ENCODE measurements at places on chromosomes 1 and 21.

DNA sequence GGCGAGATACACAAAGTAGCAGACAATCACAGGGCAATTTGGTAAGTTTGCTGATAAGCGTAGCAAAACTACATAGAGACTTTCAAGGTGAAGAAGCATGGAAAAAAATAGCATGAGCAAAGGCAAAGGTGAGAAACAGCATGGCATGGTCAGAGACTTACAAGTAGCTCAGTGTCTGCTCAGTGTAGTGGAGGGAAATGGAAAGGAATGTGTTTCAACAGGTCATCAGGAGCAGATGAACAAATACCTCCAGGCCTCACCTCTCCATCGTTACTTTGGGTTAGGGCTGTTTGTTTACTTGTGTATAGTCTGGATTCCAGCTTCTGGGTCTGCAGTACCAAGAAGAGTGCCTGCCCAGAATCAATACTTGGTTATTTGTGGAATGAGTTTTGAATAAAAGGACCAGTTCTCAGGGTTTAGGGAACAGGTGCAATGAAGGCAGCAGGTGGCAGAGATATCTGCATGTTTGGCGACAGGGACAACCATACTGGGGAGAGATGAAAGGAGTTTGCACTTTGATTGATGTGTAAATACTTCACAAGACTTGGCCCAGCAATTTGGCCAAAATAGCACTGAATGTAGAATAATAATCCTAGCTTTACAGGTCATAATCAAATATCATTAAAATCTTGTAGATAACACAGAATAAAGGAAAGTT, 97.0 kb upstream of the FGGY start:
- DNase-seq: no peak
- H3K36me3 ChIP-seq: no peaks in the 10 kb centered on the region
- no peaks in the 10 kb centered on the region for H3K27me3 ChIP-seq
- H3K4me3 ChIP-seq: no peak overlapping the region
- no peaks in the 10 kb centered on the region for H3K4me1 ChIP-seq
- H3K27ac ChIP-seq: no peak overlapping the region

DNA sequence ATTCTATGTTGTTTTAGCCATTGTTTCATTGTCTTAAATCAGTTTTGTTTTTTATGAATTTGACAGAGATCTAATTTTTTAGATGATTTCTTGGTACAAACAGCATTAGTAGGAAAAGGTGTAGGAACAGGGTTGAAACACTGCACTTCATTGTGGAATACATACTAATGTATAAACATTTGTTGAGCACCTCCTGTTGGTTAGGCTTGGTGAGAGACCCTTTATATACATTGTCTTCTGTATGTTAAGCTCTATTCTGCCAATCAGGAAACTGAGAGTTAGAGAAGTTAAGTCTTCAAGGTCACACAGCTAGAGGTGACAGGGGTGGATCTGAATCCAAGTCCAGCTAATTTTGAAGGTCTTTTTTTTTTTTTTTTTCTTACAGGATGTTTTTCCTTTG, 192.7 kb downstream of the VPS13D start:
- peak overlapping the region; percentile 79 for H3K27ac ChIP-seq
- H3K27me3 ChIP-seq: no peaks in the 10 kb centered on the region
- no peaks in the 10 kb centered on the region for H3K4me1 ChIP-seq
- DNase-seq: no peak
- H3K36me3 ChIP-seq: peaks cover 19% of the 10 kb centered on the region

DNA sequence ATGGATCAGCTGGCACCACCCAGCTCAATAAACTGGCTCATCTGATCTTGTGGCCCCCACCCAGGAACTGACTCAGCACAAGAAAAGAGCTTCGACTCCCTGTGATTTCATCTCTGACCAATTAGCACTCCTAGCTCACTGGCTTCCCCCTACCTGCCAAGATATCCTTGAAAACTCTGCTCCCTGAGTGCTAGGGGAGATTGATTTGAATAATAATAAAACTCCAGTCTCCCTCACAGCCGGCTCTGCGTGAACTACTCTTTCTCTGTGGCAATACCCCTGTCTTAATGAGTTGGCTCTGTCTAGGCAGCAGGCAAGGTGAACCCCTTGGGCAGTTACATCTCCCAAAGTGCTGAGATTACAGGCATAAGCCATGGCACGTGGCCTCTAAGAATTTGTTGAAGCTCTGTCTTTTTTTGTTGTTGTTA, 11.8 kb upstream of the RHBDL2 start:
- no peak for DNase-seq
- H3K4me3 ChIP-seq: no peak overlapping the region
- no peaks in the 10 kb centered on the region for H3K36me3 ChIP-seq

DNA sequence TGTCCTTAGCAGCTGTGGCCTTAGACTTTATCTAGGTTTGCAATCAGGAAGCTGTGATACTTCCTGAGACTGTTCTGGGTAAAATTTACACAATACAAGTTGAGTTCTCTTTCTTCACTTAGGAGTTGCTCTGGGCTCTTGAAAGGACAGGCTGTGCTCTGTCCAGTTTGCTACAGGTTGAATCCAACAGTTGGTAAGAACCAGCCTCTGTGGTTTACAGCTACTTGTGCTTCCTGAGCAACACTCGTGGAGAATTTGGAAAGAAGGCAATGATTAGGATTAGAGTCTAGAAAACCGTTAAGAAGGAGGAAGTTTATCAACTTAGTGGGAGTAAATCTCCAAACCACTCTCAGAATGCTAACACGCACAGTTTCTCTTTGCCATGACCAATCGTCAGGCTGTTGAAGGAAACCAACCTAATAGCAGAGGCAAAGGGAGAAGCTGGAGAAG, 26.8 kb downstream of the GFI1 start:
- no peaks in the 10 kb centered on the region for H3K27me3 ChIP-seq
- H3K27ac ChIP-seq: no peak overlapping the region
- H3K4me3 ChIP-seq: no peak overlapping the region
- no peak for DNase-seq
- no peaks in the 10 kb centered on the region for H3K36me3 ChIP-seq

GRCh38 chr1:115924770-115925169, 51.5 kb upstream of the SLC22A15 start:
- H3K4me1 ChIP-seq: no peaks in the 10 kb centered on the region
- no peaks in the 10 kb centered on the region for H3K27me3 ChIP-seq
- H3K36me3 ChIP-seq: no peaks in the 10 kb centered on the region
- H3K27ac ChIP-seq: no peak overlapping the region

DNA sequence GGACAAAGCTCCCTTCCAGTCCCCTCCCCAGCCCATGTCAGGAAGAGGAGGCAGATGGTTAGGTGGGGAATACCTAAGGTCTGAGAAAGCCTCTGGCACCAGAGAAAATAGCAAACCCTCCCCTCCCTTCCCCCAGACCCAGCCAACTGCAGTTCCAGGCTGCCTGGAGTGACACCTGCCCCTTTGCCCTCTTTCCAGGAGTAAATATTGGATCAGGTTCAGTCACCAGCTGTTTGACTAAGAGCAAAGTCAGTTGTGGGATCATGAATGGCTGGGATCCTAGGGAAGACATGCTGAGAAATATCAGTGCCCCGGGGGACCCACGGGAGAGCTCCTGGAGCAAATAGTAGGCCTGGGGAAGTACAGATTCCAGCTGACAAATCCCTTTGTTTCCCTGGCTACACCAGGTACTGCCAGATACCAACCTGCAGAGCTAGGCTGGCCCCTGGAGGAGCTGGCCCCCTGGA, 12.2 kb upstream of the CDK18 start:
- H3K27me3 ChIP-seq: peaks cover 30% of the 10 kb centered on the region
- no peak overlapping the region for H3K4me3 ChIP-seq
- peaks cover 12% of the 10 kb centered on the region for H3K4me1 ChIP-seq
- H3K27ac ChIP-seq: no peak overlapping the region
- no peak for DNase-seq

DNA sequence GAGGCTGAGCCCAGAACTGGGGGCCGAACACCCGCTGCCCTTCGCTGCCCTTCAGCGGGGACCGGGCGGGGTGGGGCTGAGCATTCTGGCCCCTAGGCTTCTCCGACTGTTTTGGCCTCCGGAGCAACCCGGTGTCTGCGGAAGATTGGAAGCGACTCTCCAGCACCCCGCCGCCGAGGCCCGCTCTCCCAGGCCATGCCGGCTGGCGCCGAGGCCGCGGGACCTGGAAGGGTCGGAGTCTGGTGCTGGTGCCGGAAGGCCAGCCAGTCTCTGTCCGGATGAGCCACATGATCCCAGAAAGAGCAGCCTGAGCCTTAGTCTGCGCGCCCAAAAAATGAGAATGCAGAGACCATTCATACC, 272.0 kb downstream of the FOXD2 start:
- H3K4me1 ChIP-seq: peaks cover 12% of the 10 kb centered on the region
- no peaks in the 10 kb centered on the region for H3K36me3 ChIP-seq
- H3K27ac ChIP-seq: peak overlapping the region; percentile 79
- H3K4me3 ChIP-seq: peak overlapping the region; percentile 49
- DNase-seq: no peak
- peaks cover 90% of the 10 kb centered on the region for H3K27me3 ChIP-seq

GRCh38 chr1:161930064-161930463, 93.6 kb downstream of the OLFML2B start:
- H3K4me1 ChIP-seq: no peaks in the 10 kb centered on the region
- DNase-seq: no peak
- no peaks in the 10 kb centered on the region for H3K36me3 ChIP-seq
- no peaks in the 10 kb centered on the region for H3K27me3 ChIP-seq

DNA sequence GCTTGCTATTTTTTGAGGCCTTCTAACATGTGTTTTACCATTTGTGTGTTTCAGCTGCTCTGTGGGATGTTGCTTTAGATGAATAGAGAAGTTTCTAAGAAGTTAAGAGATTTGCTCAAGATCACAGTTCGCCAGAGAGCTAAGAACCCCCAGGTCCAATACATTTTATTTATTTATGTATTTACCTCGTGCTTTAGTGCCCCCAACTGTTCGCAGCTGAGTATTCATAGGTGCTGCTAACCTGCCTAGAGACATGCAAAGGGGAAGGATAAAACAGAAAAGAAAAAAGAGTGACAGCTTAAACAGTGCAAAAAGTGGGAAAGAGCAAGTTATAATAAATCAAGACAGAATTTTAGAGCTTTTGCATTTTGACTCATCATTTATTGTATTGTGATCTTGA, 31.1 kb downstream of the NFYC start:
- H3K27me3 ChIP-seq: no peaks in the 10 kb centered on the region
- H3K4me1 ChIP-seq: peaks cover 51% of the 10 kb centered on the region
- no peak overlapping the region for H3K4me3 ChIP-seq
- no peaks in the 10 kb centered on the region for H3K36me3 ChIP-seq

DNA sequence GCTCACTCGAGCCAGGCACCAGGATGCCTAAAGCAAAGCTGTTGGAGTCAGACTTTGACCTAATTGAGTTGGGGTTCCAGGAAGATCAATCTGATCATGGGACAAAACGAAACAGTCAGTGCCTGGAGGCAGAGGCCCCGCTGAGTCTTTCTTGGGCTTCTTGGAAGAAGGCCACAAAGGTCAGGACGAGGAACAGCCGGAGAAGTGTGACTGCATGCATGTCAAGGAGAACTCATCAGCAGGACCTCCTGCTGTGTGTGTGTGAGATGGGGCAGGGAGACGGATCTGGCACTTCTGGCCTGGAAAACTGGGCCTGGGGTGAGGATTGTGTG, 190.8 kb downstream of the CAMTA1 start:
- H3K27ac ChIP-seq: no peak overlapping the region
- H3K4me1 ChIP-seq: no peaks in the 10 kb centered on the region
- DNase-seq: no peak
- no peak overlapping the region for H3K4me3 ChIP-seq
- H3K27me3 ChIP-seq: no peaks in the 10 kb centered on the region

GRCh38 chr1:34742667-34743270, 12.1 kb upstream of the GJB5 start:
- no peak overlapping the region for H3K4me3 ChIP-seq
- no peaks in the 10 kb centered on the region for H3K36me3 ChIP-seq
- DNase-seq: peak; percentile 55
- no peak overlapping the region for H3K27ac ChIP-seq
- no peaks in the 10 kb centered on the region for H3K4me1 ChIP-seq

GRCh38 chr1:64161357-64161941, 42.0 kb upstream of the UBE2U start:
- DNase-seq: peak; percentile 61
- no peak overlapping the region for H3K4me3 ChIP-seq
- no peaks in the 10 kb centered on the region for H3K27me3 ChIP-seq
- no peaks in the 10 kb centered on the region for H3K4me1 ChIP-seq
- no peaks in the 10 kb centered on the region for H3K36me3 ChIP-seq
- H3K27ac ChIP-seq: peak overlapping the region; percentile 78

GRCh38 chr1:218585511-218586184, 240.5 kb downstream of the TGFB2 start:
- no peaks in the 10 kb centered on the region for H3K36me3 ChIP-seq
- H3K27me3 ChIP-seq: no peaks in the 10 kb centered on the region
- H3K4me1 ChIP-seq: no peaks in the 10 kb centered on the region
- no peak overlapping the region for H3K4me3 ChIP-seq
- H3K27ac ChIP-seq: no peak overlapping the region
- no peak for DNase-seq

- no peaks in the 10 kb centered on the region for H3K36me3 ChIP-seq
- H3K27me3 ChIP-seq: no peaks in the 10 kb centered on the region
- no peak for DNase-seq
- H3K4me3 ChIP-seq: no peak overlapping the region
- H3K4me1 ChIP-seq: no peaks in the 10 kb centered on the region
These were observed 128.4 kb downstream of the GRIK3 start for GRCh38 chr1:36905941-36906340.

GRCh38 chr1:198424441-198424840, 116.0 kb downstream of the ATP6V1G3 start:
- no peaks in the 10 kb centered on the region for H3K27me3 ChIP-seq
- no peaks in the 10 kb centered on the region for H3K4me1 ChIP-seq
- no peaks in the 10 kb centered on the region for H3K36me3 ChIP-seq
- H3K27ac ChIP-seq: no peak overlapping the region

DNA sequence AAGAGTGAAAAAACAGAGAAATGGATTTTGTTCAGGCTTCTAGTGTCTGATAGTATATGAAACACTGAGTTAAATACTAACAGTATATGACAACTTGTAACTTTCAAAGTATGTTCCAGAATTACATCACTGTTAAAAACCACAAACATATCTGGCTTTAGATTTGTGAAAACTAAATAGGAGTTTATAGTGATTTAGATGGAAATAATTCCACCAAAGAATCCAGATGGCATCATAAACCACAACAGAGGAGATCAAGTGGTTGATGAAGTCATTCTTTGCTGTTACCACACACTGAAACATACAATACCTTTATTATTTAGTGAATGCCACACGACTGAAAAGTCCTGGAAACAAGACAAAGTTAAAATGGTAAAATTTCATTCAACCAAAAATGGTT, 37.2 kb downstream of the ALG14 start:
- no peaks in the 10 kb centered on the region for H3K27me3 ChIP-seq
- H3K27ac ChIP-seq: no peak overlapping the region
- H3K4me1 ChIP-seq: peaks cover 14% of the 10 kb centered on the region
- H3K36me3 ChIP-seq: no peaks in the 10 kb centered on the region
- no peak overlapping the region for H3K4me3 ChIP-seq
- no peak for DNase-seq

GRCh38 chr1:63630666-63631065, 37.5 kb downstream of the PGM1 start:
- H3K27me3 ChIP-seq: no peaks in the 10 kb centered on the region
- no peak for DNase-seq
- no peak overlapping the region for H3K27ac ChIP-seq
- peaks cover 21% of the 10 kb centered on the region for H3K4me1 ChIP-seq
- H3K4me3 ChIP-seq: no peak overlapping the region
